MCF 10A (cell line): ENCODE measurements at places on chromosomes 4 and X. TPM values are rescaled to one million over a fixed set of nuclear protein-coding genes. Genes with fewer than 3 reads are reported as not detected.

Gene DCAF12L2
- total RNA-seq = not detected in 2 replicates

Gene ANAPC10
- 32.2 and 38.9 TPM in 2 replicates for total RNA-seq

DNA sequence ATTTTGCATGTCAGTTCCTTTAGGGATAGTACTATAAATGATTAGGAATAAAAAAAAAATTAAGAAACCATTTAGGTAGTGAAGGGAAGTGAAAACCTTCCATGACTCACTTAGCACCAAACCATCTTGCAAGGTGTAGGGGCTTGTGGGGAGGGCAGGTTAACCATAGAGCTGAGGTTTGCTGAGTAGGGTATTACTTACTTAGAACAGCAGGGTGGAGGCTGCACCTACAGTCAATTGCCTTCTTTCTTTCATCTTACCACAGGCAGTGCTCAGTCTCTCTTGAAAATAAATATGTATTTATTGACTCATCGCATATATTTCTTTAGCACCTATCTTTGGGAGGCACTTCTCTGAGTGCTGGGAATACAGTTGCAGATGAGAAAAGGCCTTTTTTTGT is 104.9 kb upstream of the GIMD1 start:
- no peak overlapping the region for H3K4me3 ChIP-seq
- no peaks in the 10 kb centered on the region for H3K36me3 ChIP-seq
- no peak overlapping the region for H3K27ac ChIP-seq
- H3K4me1 ChIP-seq = no peaks in the 10 kb centered on the region
- no peaks in the 10 kb centered on the region for H3K27me3 ChIP-seq

DNA sequence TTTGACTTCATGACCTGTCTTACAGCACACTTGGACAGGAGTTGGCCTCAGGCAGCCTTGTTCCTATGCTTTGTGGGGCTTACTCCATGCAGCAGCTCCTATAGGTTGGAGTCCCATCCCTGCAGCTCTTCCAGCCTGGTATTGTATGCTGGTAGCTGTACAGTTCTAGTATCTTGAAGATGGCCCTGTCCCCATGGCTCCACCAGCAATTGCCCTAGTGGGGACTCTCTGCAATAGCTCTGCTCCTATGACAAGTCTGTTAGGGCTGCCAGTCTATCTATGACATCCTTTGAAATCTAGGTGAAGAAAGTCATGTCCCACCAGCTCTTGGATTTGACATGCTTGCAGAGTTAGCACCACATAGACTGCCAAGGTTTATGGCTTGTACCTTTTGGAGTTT is 252.6 kb downstream of the ANTXR2 start:
- no peak overlapping the region for H3K4me3 ChIP-seq
- H3K27me3 ChIP-seq = no peaks in the 10 kb centered on the region
- DNase-seq = no peak
- peaks cover 8% of the 10 kb centered on the region for H3K4me1 ChIP-seq

DNA sequence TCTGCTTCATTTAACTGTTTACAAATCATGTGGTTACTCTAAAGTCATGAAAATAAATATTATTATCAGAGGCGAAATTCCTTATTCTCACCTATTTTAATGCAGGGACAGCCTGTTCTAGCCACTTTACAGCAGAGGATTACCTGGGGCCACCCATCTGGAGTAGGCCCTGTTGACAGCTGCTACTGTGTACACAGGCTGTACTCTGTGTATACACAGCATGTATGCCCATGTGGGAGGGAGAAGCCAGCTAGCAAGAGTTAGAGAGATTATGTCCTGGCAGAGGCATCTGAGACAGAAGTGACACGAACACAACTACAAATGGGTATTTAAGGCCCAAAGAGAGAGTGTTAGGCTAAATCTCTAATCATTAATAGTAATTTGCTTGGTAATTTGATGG is 62.1 kb downstream of the GPRIN3 start:
- no peak overlapping the region for H3K4me3 ChIP-seq
- DNase-seq = no peak
- no peaks in the 10 kb centered on the region for H3K36me3 ChIP-seq
- H3K4me1 ChIP-seq = no peaks in the 10 kb centered on the region
- H3K27me3 ChIP-seq = no peaks in the 10 kb centered on the region

DNA sequence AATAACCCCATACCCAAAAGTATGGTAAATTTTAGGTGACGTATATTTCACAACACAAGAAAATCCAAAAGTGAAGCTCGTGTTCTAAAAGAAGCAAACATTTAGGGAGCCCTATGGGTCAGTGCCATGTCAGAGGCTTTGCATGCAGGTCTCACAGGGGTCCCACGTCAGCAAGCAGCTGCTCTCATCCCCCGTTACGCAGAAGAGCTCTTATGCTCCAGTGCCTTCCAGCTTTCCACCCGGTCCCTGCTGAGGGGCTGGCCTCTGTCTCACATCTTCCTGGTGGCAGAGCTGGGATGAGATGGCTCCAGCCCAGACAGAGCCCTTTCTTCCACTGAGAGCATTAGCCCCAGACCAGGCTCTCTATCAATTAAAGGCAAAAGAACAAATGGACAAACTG is 82.0 kb downstream of the IRF2 start:
- no peak overlapping the region for H3K4me3 ChIP-seq
- H3K36me3 ChIP-seq = peaks cover 89% of the 10 kb centered on the region
- H3K27ac ChIP-seq = no peak overlapping the region
- H3K4me1 ChIP-seq = no peaks in the 10 kb centered on the region

DNA sequence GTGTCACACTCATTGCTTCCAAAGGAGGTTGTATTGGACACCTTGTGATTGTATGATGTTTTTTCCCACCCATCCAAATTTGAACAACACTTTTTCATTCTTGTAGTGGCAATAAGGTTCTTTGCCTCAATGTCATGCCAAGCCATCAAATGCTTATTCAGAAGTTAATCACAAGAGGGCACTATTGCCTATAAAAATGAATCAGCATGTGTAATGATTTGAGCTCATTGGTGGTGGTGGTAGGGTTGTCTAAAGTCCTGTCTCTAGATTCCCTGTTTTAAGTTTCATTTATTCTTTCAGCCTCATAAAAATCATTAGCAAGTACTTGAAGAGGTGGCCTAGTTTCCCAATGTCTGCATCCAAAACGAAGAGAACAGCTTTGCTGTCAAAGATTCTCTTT is 37.0 kb downstream of the IRS4 start:
- no peaks in the 10 kb centered on the region for H3K4me1 ChIP-seq
- no peak overlapping the region for H3K27ac ChIP-seq
- H3K27me3 ChIP-seq = peaks cover 68% of the 10 kb centered on the region
- H3K4me3 ChIP-seq = no peak overlapping the region
- peaks cover 38% of the 10 kb centered on the region for H3K36me3 ChIP-seq

DNA sequence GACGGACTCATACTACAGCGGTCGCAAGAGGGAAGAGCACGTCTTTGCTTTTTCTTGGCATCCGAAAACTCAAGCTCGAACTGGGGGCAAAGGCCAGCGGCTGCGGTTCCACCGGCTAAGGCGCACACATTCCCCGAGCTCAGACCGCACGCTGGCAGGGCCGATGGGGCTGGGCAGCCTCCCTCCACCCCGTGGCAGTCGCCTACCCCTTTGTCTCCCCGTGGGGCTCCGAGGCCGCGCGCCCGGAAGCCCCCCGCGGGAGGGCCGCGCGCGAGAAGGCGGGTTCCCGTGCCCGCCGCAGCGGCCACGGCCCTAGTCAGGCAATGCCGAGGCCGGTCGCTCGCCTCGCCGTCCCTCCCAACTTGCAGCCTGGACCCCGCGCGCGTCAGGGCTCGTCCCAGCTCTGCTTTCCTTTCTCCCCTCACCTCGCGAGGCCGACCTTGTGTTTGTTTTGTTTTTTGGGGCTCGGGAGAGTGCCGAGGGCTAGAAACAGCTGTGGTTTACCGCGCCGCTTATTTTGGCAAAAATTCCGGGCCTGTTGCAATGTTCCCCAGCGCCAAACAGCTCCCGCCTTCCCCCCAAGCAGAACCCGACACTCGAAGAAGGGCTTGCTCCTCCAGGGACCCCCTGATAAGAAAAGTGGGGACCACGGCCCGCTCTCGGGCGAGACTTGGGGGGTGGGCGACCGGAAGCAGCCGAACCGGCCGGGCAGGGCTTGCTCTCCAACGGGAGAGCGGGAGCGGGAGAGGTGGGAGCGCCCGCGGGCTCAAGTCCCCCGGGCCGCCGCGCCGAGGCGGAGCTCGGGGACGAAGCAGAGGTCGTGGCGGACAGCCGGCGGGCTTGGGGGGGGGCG is 561 bp upstream of the N4BP2 start:
- DNase-seq = peak; percentile 95
- peaks cover 8% of the 10 kb centered on the region for H3K36me3 ChIP-seq
- peak overlapping the region; percentile 78 for H3K4me3 ChIP-seq
- peak overlapping the region; percentile 93 for H3K27ac ChIP-seq

Gene GLUD2
- 0.32 and 0.63 TPM in 2 replicates for total RNA-seq

Gene SUPT20HL1
- not detected in 2 replicates for total RNA-seq

DNA sequence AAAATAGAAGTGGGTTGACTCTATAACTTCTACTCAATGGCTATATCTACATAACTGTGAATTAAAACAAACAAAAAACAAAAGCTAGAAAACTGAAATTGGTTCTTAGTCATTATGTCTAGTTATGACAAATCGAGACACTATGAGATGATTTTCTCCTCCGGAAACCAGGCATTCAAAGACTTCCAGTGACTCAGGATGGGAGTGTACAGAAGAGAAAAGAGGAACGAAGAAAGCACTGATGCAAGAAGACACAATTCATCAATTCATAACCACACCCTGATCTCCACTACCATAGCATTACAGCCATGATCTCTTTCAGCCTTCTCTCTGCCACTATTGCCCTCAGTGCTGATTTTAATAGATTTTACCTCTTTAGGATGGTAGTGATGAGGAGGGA is 253.6 kb downstream of the CBLL2 start:
- peaks cover 8% of the 10 kb centered on the region for H3K4me1 ChIP-seq
- peak; percentile 76 for DNase-seq
- peak overlapping the region; percentile 63 for H3K27ac ChIP-seq
- no peaks in the 10 kb centered on the region for H3K36me3 ChIP-seq
- H3K27me3 ChIP-seq = peaks cover 25% of the 10 kb centered on the region
- H3K4me3 ChIP-seq = no peak overlapping the region

- H3K4me1 ChIP-seq = peaks cover 6% of the 10 kb centered on the region
- H3K4me3 ChIP-seq = no peak overlapping the region
- H3K27ac ChIP-seq = peak overlapping the region; percentile 27
- H3K27me3 ChIP-seq = no peaks in the 10 kb centered on the region
- H3K36me3 ChIP-seq = no peaks in the 10 kb centered on the region
Observed at GRCh38 chr4:170193496-170193895, 103.7 kb upstream of the AADAT start.

GRCh38 chrX:70439016-70439415 is 5.6 kb upstream of the DLG3 start:
- H3K4me1 ChIP-seq = peaks cover 10% of the 10 kb centered on the region
- peaks cover 5% of the 10 kb centered on the region for H3K36me3 ChIP-seq
- peak; percentile 14 for DNase-seq
- peaks cover 56% of the 10 kb centered on the region for H3K27me3 ChIP-seq

DNA sequence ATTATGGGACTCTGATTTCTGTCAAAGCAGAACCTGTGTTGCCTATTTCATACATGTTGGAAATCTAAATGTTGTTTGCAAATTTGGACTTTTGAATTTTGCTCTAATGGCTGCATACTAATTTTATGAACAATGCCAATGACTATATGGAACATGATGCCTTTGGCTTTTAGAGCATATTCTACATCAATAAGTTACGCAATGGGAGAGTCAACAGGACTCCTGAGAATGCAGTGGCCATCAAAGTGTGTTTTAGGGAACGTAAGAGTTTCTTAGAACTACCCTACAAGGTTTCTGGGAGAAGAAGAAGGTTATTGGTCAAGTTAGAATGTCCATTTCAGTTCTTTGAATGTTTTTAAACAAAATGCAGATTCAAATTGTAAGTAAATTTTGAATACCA is 76.1 kb downstream of the SLIT2 start:
- H3K4me3 ChIP-seq = no peak overlapping the region
- no peaks in the 10 kb centered on the region for H3K36me3 ChIP-seq
- H3K27me3 ChIP-seq = no peaks in the 10 kb centered on the region
- H3K4me1 ChIP-seq = no peaks in the 10 kb centered on the region

DNA sequence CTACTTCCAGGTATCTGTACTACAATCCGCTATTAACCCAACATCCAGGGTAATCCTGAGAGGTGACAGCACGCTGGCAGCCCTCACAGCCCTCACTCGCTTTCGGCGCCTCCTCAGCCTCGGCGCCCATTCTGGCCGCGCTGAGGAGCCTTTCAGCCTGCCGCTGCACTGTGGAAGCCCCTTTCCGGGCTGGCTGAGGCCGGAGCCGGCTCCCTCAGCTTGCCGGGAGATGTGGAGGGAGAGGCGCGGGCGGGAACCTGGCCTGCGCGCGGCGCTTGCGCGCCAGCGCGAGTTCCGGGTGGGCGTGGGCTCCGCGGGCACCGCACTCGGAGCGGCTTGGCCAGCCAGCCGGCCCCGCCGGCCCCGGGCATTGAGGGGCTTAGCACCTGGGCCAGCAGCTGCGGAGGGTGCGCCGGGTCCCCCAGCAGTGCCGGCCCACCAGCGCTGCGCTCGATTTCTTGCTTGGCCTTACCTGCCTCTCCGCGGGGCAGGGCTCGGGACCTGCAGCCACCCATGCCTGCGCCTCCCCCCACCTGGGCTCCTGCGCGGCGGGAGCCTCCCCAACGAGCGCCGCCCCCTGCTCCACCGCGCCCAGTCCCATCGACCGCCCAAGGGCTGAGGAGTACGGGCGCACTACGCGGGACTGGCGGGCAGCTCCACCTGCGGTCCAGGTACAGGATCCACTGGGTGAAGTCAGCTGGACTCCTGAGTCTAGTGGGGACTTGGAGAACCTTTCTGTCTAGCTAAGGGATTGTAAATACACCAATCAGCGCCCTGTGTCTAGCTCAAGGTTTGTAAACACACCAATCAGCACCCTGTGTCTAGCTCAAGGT is 87.3 kb downstream of the PRSS12 start:
- no peak overlapping the region for H3K27ac ChIP-seq
- no peak overlapping the region for H3K4me3 ChIP-seq
- peaks cover 6% of the 10 kb centered on the region for H3K36me3 ChIP-seq
- no peak for DNase-seq

DNA sequence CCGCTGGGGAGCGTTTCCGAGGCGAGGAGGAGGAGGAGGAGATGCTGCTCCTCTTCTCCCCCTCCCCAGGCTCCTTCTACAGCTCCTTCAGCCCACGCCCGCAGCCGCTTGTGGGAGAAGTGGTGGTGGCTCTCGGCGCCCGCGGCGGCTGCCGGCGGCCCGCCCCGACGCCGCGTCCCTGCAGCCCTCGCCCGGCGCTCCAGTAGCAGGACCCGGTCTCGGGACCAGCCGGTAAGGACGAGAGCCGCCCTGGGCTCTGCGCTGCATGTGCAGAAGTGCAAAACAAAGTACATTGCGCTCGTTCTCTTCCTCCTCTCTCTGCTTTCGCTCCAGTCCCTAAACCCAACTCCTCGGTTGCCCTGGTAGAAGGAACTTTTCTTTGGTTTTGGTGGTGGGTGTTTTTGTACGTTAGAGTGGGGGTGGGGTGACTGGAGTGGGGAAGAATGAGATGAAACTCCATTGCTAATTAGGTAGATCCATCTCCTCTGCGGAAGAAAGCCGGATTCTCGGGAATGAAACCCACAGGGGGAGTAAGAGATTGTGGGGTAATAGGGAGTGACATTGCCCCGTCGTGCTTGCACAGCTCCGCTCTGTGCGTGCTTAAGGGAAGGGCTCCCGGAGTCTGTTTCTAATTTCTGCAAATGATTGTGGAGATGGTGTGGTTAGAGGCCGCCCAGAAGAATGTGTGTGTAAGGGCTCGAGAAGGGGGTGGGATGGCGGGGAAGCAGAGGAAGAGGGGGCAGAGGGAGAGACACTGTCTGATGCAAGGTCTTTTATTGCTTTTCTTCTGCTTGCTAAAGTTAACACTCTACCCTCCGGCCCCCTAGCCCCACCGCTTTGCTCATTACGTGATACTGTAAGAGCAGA is 677 bp downstream of the PTPN13 start:
- peaks cover 31% of the 10 kb centered on the region for H3K4me1 ChIP-seq
- peak; percentile 71 for DNase-seq
- H3K27me3 ChIP-seq = no peaks in the 10 kb centered on the region
- peaks cover 6% of the 10 kb centered on the region for H3K36me3 ChIP-seq
- peak overlapping the region; percentile 90 for H3K27ac ChIP-seq
- H3K4me3 ChIP-seq = peak overlapping the region; percentile 97

Gene METAP1
- total RNA-seq = 43.5 and 61.4 TPM in 2 replicates

Gene MAGEA2
- total RNA-seq = not detected in 2 replicates

Gene TMEM154
- 37.9 and 41.5 TPM in 2 replicates for total RNA-seq
